Kidney epithelial cell (primary cell): ENCODE measurements at places on chromosomes 7 and 10.
A peak's percentile ranks its signal among the peaks of the same experiment; 100 is the strongest.

DNA sequence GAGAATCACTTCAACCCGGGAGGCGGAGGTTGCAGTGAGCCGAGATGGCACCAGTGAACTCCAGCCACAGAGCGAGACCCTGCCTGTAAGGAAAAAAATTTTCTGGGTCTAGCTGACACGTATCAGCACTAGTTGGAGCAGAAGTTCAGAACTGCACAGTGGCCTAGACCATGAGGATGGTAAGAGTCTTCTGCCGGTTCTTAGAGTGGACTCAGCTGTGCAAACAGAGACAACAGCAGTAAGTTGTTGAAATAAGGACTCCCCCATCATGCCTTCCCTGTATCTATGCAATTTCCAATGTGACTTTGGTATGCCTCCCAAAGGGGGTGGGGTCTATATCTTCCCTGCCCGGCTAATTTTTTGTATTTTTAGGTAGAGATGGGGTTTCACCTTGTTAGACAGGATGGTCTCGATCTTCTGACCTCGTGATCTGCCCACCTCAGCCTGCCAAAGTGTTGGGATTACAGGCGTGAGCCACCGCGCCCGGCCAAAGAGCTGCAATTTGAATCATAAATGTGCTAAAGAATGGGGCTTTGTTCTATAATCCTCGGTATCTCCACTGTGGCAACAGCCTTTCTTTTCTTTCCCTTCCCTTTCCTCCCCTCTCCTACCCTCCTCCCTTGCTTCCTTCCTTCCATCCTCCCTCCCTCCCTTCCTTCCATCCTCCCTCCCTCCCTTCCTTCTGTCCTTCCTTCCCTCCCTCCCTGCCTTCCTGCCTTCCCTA is 14.5 kb upstream of the RNF216 start:
- no peak for DNase-seq

DNA sequence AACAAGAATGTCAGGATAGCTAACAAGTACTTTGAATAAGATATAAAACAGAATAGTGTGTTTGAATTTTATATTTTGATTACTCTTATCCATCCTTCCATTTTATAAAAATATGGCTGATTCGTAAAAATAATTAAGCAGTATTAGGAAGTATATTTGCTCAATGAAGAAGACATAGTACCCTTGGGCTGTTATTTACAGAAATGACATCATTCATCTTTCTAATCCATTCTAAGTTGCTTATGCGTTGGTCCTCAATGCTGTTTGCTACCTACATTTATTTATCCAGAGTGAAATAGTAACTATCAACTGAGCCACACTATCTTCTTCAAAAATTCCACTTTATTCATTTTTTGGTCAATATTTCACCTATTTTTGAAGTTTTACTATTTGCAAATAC is 2.1 kb upstream of the ZNF804B start:
- DNase-seq, result no peak

DNA sequence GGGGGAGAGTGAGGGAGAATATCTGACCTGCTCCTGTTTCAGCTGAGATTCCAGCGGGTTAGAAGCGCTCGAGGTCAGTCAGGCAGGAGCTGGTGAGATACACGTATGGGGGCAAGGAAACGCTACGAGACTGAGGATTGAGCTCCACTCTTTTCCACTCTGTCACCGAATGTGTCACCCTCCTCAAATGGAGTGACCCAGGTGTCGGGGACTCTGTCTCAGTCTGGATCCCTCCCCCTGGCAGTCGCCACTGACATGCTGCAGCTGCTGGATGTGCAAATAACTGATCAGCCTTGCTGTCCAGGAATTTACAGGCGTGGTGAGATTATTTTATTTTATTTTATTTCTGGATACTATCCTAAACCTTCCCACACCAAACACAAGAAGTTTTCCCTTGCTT is 100.9 kb upstream of the DPP6 start:
- no peak for DNase-seq

DNA sequence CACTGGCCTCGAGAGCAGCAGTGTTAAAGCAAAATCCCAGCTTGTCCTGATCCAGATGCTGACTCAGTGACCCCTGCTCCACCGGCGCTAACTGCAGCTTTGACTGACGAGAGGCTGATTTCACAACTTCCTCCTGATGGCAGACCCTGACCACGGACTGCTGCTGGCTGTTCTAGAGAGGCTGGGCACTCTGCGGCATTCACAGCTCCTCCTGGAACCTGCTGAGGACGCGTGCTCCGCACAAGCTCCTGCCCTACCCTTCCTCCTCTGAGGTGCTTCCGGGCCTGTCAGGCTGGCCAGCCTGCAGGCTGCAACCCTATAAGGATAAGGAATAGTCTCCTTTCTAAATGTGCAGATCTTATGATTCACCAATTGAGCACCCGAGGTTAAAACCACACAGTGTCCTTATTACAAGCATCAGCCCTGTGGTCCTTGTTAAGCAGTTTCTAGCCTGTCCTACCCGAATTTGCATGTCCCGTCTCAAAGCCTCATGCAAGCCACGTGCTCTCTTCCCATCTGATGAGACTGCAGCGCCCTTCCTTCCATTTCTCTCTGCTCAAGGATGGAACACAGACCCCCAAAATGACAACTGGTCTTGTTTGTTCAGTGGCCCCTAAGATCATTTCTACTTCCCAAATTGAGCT is 35.5 kb upstream of the NCAPG2 start:
- peak; percentile 29 for DNase-seq

- DNase-seq, result no peak
These were observed 182.8 kb upstream of the CHRM2 start for GRCh38 chr7:136685501-136686173.

- DNase-seq, result no peak
These were observed 99.6 kb upstream of the GLCCI1 start for GRCh38 chr7:7869036-7869435.

DNA sequence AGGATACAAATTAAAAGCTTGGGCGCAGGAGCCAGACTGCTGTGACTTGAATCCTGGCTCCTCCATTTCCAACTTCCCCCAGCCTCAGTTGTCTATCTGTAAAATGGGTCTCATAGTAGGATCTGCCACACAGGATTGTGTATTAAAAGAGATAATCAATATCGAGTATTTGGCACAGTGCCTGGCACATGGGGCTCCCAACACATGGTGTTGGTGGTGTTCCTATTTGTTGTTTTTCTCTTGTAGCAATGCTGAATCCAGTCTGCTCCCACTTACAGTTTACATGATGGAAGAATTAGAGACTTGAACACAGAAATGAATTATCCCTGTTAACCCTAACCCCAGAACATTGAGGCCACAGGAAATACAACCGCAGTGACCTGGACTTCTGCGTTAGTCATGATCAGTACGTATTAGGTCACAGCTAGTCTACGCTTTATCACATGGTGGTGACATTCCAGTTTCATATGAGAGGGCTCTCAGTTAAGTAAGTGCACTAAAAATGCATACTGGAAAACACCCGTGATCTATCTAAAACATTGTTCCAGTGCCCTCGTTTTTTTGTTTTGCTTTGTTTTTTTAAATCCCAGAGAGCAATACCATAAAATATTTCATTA is 169.5 kb upstream of the KLF14 start:
- DNase-seq, result no peak

DNA sequence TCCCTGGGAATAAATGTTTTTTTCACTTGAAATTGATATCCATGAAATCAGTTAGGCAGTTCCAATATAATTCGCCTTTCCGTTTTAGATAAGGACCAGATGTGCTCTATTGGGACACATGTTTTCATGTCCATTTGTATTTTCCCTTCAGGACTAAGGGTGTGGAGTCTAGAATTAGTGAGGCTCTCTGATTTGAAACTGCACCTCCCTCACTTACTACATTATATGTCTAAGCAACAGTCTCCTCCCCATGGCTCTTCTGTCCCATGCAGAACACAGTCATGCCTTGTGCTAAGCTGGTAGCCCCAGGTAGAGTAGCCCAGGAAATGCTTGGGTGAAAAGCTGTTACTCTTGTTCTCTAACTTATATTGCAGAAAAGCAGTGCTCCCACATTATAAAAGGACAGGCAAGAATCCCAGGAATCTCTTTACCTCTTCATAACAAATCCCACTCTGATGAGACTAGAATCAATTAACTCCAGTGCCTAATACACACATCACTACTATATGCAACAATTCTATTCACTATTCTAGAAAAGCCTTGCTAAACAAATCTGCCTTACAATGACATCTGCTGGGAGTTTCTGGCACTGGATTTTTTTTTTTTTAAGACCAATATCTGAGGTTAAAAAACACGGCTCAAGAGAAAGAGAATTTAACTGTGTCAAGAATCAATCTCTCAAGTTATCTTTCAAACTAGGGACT is 293.9 kb downstream of the SNX13 start:
- no peak for DNase-seq

GRCh38 chr7:102236592-102237287 is 49.9 kb upstream of the SH2B2 start:
- peak; percentile 1 for DNase-seq

DNA sequence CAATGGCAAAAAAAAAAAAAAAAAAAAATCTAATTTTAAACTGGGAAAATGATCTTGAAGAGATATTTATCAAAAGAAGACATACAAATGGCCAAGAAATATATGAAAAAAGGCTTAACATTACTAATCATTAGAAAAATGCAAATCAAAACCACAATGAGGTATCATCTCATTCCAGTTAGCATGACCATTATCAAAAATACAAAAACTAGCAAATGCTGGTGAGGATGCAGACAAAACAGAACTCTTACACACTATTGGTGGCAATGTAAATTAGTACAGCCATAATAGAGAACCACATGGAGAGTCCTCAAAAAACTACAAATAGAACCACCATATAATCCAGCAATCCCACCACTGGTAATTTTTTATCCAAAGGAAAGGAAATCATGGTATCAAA is 489.6 kb downstream of the TNS3 start:
- DNase-seq, result no peak

DNA sequence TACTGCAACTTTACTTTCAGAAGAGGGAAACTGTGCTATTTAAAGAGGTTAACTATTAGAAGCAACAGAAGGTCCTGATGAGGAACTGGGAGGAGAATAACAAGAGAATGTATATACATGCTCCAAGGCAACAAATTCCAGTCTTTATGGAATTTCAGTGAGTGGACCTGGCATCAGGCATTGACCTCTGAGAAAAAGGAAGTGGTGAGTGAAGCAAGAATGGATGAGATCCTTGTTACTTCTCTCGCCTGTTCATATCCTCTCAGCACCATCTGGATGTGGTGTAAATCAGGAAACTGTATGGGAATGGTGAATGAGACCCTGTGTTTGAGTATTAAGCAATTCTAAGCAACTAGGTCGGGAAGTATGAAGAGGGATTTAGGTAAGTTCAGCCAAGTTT is 30.3 kb upstream of the KBTBD2 start:
- DNase-seq, result no peak

DNA sequence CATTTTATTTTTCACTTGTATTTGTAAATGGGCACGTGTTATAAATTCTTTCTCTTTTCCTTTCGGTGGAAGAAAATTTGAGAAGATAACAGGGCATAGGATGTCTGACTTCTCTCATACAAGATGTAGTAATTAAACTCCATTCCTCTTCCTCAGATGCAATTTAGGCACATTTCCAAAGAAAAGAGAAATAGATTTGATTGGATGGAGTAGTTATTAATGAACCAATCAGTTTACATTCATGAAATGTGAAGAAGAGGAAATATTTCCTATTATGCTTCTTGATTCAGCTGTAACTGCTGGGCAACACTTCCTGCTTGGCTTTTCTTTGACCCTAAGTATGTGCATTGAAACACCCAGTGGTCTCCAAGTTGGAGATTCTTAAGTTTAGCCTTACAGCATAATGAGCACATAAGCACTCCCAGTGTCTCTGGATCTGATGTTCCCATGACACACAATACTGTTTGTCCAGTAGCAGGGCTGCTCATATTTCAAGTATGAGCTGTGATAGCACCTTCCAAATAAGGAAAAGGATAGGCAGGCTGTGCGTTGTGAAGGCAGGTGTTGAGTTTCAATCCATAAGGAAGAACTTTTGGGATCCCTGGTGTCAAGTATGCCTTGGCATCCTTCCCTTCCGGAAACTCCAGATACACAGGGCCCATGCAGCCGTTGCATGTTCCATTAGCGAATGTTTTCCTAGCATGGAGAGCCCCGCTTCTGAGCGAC is 33.4 kb upstream of the COBL start:
- no peak for DNase-seq

- peak; percentile 93 for DNase-seq
These were observed 197.3 kb downstream of the PPP1R9A start for GRCh38 chr7:95104739-95105138.

DNA sequence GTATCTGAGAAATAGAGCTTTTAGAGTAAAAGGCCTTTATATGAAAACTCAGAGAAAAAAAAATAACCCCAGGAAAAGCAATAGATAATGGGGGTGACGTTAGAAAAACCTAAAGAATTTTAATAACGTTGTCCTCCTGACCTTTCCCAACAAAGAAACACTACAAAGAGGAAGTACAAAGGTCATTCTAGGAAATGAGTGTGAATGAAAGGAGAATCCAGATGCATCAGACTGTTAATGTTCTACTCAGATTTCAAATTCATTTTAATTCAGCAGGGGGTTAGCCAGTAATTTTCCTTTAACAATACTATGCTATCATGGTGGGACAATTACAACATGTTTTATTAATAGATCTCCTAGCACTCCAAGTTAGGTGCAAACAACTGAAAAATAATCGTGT is 73.8 kb upstream of the CDK1 start:
- DNase-seq, result no peak

DNA sequence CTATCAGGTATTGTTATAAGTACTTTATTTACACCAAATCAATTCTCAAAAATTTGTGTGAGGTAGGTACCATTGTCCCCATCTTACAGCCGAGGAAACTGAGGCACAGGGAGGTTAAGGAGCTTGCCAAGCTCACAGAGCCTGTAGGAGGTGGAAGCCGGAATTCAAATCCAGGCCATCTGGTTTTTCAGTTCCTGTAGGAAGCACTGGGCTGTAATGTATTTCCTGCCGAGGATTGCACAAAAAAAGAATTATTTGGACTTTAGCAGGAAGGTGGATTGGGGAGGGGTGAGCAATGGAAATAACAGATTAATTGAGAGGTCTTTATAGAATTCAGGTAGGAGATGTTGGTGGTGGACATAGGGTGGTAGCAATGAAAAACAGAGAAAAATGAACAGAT is 315.3 kb upstream of the AUTS2 start:
- DNase-seq, result no peak

DNA sequence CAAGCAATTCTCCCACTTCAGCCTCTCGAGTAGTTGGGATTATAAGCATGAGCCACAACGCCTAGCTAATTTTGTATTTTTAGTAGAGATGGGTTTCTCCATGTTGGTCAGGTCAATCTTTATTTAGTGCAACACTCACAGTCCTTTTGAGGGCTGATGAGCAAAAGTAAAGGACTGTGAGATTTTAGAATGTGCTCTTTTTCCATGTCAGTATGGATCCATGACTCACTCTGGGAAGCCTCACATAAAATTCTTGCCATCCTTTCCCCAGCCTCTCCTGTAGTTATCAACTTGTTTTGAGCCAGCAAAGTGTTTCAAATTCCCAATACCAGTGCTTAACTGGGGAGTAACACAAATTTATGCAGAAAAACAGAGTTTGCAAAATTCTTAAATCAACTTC is 135.8 kb upstream of the CXCL12 start:
- DNase-seq, result no peak
